ENCODE measurements at places on chromosomes 12 and 14.
A peak's percentile ranks its signal among the peaks of the same experiment; 100 is the strongest.

GRCh38 chr12:10392394-10392930, 2.6 kb upstream of the KLRK1 start:
- DNase-seq = no peak

GRCh38 chr12:8078398-8078797, 3.7 kb upstream of the NECAP1 start:
- DNase-seq = peak; percentile 72

GRCh38 chr12:95637010-95637409, 85.7 kb upstream of the USP44 start:
- no peak for DNase-seq

DNA sequence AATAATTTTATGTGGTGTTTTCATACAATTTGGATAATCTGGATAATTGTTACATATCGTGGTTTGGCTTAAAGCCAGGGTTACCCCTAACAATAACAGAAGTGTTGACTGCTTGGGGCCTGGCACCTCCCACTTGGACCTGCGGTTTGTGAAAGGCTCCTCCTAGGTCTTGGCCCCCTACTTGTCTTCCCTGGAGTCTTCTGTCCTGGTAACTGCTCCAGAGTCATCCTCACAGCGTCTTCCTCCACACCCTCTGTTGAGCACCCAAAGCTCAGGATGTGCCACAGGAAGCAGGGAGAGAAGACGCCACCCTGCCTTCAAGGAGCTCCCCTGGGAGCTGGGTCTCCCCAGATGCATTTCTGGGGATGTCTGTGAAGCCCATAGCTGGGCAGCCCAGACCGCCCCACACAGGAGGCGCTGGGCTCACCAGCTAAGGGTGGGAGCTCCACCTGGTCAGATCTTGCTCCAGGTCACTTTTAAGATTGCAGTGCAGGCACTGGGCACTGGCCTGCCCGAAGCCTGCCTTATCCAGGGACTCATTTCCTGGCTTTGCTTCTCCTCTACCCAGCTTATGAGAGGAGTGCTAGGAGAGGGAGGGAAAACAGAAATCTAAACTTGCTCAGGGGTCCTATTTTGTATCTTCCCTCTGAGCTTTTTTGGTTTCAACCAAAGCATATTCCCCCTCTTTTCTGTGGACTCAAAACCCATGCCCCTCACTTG, 98.2 kb downstream of the ZFP36L1 start:
- no peak for DNase-seq

- DNase-seq = no peak
These were observed 365 bp downstream of the ING4 start for GRCh38 chr12:6662602-6662905.

GRCh38 chr12:99709619-99710018, 62.1 kb downstream of the GARIN6 start:
- DNase-seq = no peak

GRCh38 chr12:56836800-56837663, 73.9 kb downstream of the HSD17B6 start:
- peak; percentile 57 for DNase-seq

DNA sequence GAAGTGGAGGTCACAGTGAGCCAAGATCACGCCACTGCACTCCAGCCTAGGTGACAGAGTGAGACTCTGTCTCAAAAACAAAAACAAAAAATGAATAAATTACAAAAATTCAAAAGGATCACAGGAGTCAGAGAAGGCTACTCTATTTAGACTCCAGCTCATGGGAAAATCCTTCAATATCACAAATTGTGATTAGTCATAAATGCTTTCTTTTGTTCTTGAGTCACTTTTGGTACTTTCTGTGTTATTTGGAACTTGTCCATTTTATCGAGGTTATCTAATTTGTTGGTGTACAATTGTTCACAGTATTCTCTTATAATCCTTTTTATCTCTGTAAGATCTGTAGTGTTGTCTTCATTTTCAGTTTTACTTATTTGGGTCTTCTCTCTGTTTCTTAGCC, 18.9 kb downstream of the ALDH2 start:
- no peak for DNase-seq

- no peak for DNase-seq
These were observed 26.0 kb downstream of the ZNF664 start for GRCh38 chr12:123998991-123999359.

GRCh38 chr14:75283833-75284563, 5.4 kb downstream of the FOS start:
- DNase-seq = no peak

- no peak for DNase-seq
These were observed 128.9 kb downstream of the BCL11B start for GRCh38 chr14:99143126-99143525.

GRCh38 chr14:92995620-92996019, 72.7 kb downstream of the CHGA start:
- no peak for DNase-seq

- peak; percentile 96 for DNase-seq
These were observed at the start of gene IFT81 for GRCh38 chr12:110124269-110124995. Gene IFT81, plus strand, starts transcription at chr12:110124357. Its CDS starts 3,024 bp downstream, at chr12:110127381.

- DNase-seq = no peak
These were observed 27.4 kb upstream of the PRKD1 start for GRCh38 chr14:29955087-29955486.

DNA sequence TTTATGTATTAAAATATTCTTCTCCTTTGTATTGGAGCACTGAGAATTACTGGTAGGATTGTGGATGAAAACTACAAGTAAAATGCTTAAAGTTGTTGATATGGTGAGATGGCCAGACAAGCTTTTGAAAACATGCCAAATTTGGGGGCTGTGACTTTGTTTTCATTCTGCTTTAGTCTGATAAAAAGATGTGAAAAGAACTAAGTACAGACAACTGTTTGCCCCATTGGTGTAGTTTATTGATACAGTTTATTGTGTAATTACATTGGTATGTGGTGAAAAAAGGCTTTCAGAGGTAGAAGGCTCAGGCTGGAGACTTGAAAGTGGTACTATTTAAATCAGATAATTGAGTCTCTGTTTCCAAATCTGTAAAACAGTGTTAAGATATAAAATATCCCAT, 746.8 kb downstream of the DIO2 start:
- DNase-seq = no peak

DNA sequence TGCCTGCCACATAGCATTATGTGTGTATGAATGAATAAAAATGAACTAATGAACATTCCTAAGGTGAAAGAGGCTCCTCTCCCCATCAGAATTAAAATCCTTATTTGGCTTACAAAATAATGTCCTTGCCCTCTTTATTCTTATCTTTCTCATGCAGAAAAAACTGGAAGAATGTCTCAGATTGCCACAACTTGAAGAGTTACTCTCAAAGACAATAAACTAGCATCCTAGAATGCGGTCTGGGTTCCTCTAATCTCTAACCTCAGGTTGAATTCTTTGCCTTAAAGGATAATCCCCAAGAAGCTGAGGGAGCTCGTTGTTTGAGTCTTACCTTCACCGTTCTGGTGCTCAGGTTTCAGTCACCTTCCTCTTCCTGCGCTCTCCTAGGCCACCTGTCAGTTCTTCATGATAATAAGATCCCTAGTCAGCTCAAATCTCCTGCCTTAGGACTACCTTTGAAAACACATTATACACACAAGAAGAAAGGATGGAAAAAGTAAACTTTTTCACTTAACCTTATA, 147.1 kb downstream of the PHLDA1 start:
- no peak for DNase-seq

DNA sequence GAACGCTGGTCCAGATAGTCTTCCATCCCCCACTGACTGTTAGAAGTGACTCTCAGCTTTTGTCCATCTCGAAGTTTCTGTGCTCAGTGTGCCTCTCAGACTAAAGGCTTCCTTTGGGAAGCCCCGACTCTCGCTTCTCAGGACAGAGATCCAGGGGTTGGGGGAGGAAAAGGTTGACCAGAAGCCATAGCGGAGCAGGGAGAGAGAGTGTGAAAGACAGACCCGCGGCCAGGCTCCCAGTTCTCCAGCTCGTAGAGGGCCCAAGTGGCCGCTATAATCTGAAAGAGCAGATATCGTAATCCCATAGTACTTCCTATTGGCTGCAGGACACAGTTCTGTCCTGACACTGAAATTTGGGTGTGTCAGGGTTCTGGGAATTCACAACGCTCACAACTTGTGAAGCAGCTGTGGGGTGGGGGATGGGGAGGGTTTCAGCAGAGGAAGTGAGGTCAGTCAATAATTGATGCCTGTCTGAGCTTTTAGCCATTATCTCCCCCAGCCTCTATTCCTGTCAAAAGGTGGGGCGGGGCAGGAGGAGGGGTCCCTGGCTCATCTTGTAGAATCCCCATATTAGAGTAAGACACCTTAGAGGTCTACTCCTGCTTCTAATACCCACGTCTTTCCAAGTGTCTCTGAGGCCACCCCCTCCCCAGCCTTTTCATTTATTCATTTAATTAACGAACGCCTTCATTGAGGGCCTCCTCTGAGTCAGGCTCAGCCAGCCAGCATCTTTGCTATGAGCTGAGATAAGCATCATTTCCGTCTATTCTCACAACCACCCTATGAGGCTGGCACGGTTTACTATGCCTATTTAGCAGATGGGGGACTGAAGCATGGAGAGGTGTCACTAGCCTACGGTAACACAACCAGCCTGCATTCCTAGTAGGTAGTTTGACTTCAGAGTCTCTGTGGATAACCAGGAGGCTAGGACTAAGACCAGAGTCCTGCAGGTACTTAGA, 1.6 kb upstream of the ACVRL1 start:
- DNase-seq = no peak

- no peak for DNase-seq
These were observed 826 bp upstream of the CACNA1C start for GRCh38 chr12:2051700-2052621.

DNA sequence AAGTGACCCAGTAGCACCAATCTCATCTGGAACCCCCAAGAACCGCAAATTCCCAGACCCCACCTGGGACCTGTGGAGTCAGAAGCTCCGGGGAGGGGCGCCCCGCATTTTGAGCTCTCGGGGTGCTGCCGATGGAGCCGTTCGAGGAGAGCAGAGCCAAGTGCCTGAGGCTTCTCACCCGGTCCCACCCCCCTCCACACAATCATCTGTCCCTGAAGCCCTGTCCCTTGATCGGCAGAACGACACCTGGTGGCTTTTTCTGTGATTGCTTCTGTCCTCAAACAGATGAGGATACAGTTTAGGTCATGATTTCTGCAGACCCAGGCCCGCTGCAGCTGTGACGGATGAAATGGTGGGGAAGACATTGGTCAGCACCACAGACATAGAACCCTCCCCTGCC, 74.7 kb downstream of the NOC4L start:
- DNase-seq = peak; percentile 44

GRCh38 chr14:49574038-49574437, 12.1 kb downstream of the RPS29 start:
- DNase-seq = no peak

Measured in activated CD4-positive, alpha-beta T cell treated with anti-CD3 and anti-CD28 coated beads for 48 hours (primary cell).